Hepatocyte (in vitro differentiated cells): ENCODE measurements at places on chromosomes 2 and 18. TPM values are rescaled to one million over a fixed set of nuclear protein-coding genes. Genes with fewer than 3 reads are reported as not detected.

CRYGC gene
- 1.3 TPM in 2 replicates for polyA plus RNA-seq

DNA sequence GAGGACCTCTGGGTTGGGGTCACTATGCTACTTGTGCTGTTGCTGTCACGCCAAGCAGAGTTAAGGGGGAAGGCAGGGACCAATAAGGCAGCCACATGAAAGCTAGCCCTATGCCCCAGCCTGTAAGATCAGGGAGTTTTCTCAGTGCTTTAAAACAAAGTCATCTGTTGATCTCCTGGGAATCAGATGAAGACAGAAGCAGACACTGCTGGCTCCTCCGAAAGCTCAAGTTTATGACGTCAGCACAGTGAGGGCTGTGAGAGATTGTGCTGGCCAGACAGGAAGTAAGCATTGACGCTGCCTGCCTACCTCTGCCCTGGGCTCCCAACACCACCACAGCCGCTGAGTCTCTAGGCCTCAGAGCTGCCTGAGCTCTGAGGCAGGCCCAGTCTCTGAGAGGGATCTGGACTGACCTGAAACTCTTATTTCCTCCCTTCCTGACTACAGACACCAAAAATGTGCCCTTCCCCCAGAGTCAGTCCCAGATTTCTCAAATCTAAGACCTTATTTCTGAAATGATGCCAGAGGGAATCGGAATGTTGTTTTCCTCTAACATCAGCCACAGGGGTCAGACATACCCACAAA is 118.1 kb upstream of the EPAS1 start:
- H3K36me3 ChIP-seq = no peaks in the 10 kb centered on the region
- H3K27me3 ChIP-seq = no peaks in the 10 kb centered on the region
- H3K4me1 ChIP-seq = peaks cover 9% of the 10 kb centered on the region
- peak; percentile 83 for DNase-seq
- H3K4me3 ChIP-seq = no peak overlapping the region

DNA sequence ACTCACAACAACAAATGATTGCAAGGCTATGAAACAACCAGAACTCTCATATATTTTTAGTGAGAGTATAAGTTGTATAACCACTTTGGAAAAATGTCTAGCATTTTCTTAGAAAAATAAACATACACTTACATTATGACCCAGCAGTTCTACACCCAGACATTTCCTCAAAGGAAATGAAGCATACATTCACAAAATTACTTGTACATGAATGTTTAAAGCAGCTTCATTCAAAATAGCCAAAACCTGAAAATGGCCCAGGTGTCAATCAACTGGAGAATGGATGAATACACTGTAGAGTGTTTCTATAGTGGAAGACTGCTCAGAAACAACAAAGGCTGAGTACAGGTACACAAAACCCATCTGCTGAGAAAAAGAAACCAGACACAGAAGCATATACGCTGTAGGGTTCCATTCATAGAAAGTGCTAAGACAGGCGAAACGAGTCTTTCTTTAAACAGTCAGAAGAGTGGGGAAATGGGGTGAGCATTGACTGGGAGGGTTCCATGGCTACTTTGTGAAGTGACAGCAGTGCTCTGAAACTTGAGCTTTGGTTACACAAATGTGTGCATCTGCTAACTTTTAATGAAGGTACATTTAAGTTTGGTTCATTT is 799.0 kb downstream of the DCDC2C start:
- no peak for DNase-seq
- no peak overlapping the region for H3K4me3 ChIP-seq
- no peak overlapping the region for H3K27ac ChIP-seq
- H3K36me3 ChIP-seq = no peaks in the 10 kb centered on the region
- no peaks in the 10 kb centered on the region for H3K27me3 ChIP-seq

TPO gene
- 0.18 and 0.37 TPM in 2 replicates for polyA plus RNA-seq

GRCh38 chr2:201909348-201909747 is 103.0 kb downstream of the CDK15 start:
- DNase-seq = no peak
- peak overlapping the region; percentile 59 for H3K27ac ChIP-seq

HOXD11 gene
- 9.9 and 11.5 TPM in 2 replicates for polyA plus RNA-seq

DNA sequence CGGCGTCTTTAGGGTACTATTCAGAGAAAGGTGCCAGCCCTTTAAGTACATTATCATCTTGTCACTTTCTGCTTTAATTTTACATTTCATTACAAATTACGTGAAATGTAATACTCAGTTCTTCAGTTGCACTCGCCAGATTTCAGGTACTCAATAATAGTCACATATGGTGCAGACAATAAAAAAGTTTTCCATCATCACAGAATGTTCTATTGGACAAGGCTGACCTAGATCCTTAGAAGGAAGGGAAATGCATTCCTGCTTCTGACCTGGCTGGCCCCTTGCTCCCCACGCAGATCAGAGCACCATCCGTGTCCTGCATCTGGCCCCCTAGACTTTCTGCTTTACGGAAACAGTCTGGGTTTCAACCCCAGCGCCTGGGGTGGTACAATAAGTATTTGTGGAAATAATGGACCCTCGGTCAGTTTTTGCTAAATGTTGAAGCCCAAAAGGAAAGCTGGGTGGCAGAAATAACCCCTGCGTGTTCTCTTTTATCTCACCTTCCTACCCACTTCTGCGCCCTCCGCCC is 681 bp upstream of the C2orf72 start:
- peak overlapping the region; percentile 20 for H3K27ac ChIP-seq
- no peaks in the 10 kb centered on the region for H3K36me3 ChIP-seq
- H3K4me1 ChIP-seq = peaks cover 28% of the 10 kb centered on the region
- no peak overlapping the region for H3K4me3 ChIP-seq
- DNase-seq = no peak

DNA sequence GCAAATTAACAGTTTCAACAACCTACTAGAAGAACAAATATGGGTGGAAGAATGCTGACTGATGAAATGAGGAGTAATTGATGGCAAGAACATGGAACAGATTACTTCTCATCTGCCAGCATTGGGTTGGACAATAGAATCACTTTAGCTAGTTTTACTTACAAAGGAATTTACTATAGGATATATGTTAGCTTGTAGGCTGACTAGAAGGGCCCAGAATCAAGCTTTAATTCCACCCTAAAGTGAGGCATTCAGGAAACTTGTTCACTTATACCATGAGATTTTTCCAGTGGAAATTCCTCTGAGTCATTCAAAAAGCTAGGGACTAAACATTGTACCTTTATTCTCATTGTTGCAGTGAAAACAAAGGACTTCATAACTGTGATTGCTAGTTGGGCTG is 5.0 kb upstream of the ZSWIM2 start:
- no peak for DNase-seq
- no peak overlapping the region for H3K4me3 ChIP-seq
- no peaks in the 10 kb centered on the region for H3K27me3 ChIP-seq
- H3K4me1 ChIP-seq = no peaks in the 10 kb centered on the region
- H3K27ac ChIP-seq = no peak overlapping the region

- peak; percentile 35 for DNase-seq
- no peak overlapping the region for H3K27ac ChIP-seq
- no peak overlapping the region for H3K4me3 ChIP-seq
Measured at GRCh38 chr2:64291181-64291580, 147.0 kb upstream of the PELI1 start.

DNA sequence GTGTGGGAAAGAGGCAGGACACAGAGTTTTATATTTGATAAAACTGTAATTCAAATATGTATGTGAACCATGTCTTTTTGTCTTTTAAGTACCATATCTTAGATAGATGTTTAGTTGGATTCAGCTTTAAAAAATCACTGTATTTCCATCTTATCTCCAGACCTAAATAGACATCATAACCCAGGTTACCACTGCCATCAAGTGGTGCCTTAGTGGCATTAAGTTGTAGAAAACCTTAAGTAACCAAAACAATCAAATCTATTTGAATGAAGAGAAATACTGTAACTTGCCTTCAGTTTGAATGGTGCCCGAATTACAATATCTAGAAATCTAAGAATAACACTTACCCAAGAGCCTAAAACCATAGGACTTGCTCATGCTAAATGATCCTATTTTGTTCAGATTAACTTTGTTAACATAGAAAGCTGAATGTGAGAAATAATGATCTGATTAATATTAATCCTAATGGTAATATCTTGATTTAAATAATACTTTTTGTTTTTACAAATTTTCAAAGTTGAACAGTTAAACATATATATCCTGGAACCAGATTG is 92.5 kb upstream of the MAP2 start:
- peak; percentile 48 for DNase-seq
- no peaks in the 10 kb centered on the region for H3K36me3 ChIP-seq
- no peaks in the 10 kb centered on the region for H3K27me3 ChIP-seq
- no peaks in the 10 kb centered on the region for H3K4me1 ChIP-seq

DNA sequence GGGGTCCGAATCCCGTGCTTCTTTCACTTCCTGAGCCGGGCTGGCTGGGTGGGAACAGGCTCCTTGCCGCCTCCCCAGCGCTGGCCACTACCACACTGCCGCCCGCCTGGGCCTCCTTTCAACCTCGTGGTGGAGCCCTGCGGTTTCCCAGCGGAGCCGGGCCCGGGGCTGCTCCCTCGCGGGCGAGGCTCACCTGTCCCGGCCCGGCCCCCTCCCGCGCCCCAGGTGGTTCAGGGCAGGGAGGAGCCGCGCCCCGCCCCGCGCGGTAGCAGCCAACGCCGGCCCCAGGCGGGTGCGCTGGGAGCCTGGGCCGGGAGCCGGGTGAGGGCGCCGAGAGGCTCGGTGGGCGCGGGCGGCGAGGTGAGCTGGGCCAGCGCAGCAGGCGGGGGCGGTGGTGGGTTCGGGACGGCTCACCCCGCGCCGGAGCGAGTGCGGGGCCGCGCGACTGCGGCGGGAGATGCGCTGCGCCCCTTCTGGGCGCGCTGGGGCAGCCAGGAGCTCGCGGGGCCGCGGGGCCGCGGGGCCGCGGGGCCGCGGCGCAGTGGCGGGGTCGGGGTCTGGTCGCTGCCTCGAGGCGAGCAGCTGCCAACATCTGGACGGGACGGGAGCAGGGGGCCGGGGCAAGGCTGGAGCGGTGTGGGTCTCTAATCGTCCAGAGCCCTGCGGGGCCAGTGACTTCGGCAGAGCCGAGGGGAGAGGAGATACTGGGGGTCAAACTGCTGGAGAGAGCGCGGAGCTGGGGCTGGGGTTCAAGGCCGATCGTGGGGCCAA is at the start of gene LYPD6B:
Gene LYPD6B (plus strand): TSS at position 258 of the 771 bp plus-strand sequence. CDS start 92,250 bp downstream, outside the sequence.
- peak within 1 kb of the TSS; percentile 61 for H3K4me3 ChIP-seq
- H3K27me3 ChIP-seq = peaks cover 8% of the 10 kb centered on the region
- no peaks in the 10 kb centered on the region for H3K4me1 ChIP-seq
- peak within 1 kb of the TSS; percentile 45 for H3K27ac ChIP-seq
- no peaks in the 10 kb centered on the region for H3K36me3 ChIP-seq
- DNase-seq = peak; percentile 84

DNA sequence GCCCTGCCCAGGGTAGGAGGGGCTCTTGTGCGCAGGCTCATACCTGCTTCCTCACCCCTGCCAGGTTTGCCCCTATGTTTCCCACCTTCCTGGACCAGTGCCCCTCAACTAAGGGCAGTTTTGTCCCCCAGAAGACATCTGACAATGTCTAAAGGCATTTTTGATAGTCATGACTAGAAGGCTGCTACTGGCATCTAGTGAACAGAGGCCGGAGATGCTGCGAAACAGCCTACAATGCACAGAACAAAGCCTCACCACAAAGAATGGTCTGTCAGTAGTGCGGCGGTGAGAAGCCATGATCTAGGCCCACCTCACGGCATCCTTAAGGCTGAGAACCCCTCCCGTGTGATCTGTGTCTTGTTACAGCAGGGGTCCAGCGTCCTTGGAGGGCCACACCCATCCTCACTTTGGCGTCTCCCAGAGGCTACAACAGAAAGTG is 96.0 kb downstream of the TMEM17 start:
- no peaks in the 10 kb centered on the region for H3K36me3 ChIP-seq
- H3K27ac ChIP-seq = peak overlapping the region; percentile 21
- H3K27me3 ChIP-seq = no peaks in the 10 kb centered on the region

FRZB gene
- 375 and 534 TPM in 2 replicates for polyA plus RNA-seq

GRCh38 chr2:17497718-17498117 is 20.5 kb downstream of the RAD51AP2 start:
- H3K27me3 ChIP-seq = no peaks in the 10 kb centered on the region
- no peaks in the 10 kb centered on the region for H3K4me1 ChIP-seq
- H3K36me3 ChIP-seq = no peaks in the 10 kb centered on the region
- no peak overlapping the region for H3K27ac ChIP-seq
- H3K4me3 ChIP-seq = no peak overlapping the region

DNA sequence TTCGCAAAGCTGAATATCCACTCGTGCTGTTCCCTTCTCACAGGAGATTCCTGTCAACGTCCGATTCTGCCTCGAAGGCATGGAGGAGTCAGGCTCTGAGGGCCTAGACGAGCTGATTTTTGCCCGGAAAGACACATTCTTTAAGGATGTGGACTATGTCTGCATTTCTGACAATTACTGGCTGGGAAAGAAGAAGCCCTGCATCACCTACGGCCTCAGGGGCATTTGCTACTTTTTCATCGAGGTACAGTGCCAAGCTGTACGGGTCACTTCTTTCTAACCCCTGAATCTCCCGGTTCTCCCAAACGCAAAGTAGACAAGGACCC is 14.6 kb downstream of the CNDP2 start:
- H3K27me3 ChIP-seq = no peaks in the 10 kb centered on the region
- H3K27ac ChIP-seq = no peak overlapping the region
- H3K36me3 ChIP-seq = no peaks in the 10 kb centered on the region

- peaks cover 23% of the 10 kb centered on the region for H3K4me1 ChIP-seq
- no peaks in the 10 kb centered on the region for H3K36me3 ChIP-seq
- no peak overlapping the region for H3K27ac ChIP-seq
- H3K27me3 ChIP-seq = no peaks in the 10 kb centered on the region
Measured at GRCh38 chr2:73084971-73085370, 13.5 kb upstream of the SFXN5 start.

WIPF1 gene
- 32.3 and 32.7 TPM in 2 replicates for polyA plus RNA-seq

- no peaks in the 10 kb centered on the region for H3K36me3 ChIP-seq
- H3K4me3 ChIP-seq = no peak overlapping the region
- DNase-seq = peak; percentile 37
- no peak overlapping the region for H3K27ac ChIP-seq
- H3K27me3 ChIP-seq = no peaks in the 10 kb centered on the region
- H3K4me1 ChIP-seq = no peaks in the 10 kb centered on the region
Measured at GRCh38 chr2:166057370-166058164, 70.3 kb downstream of the SCN1A start.

GRCh38 chr2:158580760-158581159 is 124.0 kb downstream of the PKP4 start:
- H3K36me3 ChIP-seq = no peaks in the 10 kb centered on the region
- H3K27ac ChIP-seq = no peak overlapping the region
- H3K27me3 ChIP-seq = no peaks in the 10 kb centered on the region
- no peak for DNase-seq

DNA sequence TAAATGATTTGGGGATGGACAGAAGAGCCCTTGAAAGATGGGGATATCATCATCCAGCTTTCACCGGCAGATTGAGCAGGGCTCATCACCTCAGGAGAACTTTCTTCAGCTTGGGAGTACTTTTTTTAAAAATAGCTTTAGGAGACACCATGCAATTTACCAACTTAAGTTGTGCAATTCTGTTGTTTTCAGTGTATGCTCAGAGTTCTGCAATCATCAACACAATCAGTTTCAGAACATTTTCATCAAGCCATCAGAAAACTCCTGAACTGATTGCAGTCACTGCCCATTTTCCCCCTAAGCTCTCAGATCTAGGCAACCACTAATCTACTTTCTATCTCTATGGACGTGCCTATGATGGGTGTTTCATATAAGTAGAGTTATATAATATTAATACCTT is 117.7 kb downstream of the CRIM1 start:
- no peak overlapping the region for H3K27ac ChIP-seq
- H3K27me3 ChIP-seq = no peaks in the 10 kb centered on the region
- DNase-seq = no peak
- H3K36me3 ChIP-seq = no peaks in the 10 kb centered on the region
- peaks cover 4% of the 10 kb centered on the region for H3K4me1 ChIP-seq
